ENCODE measurements at places on chromosomes 7 and 10.

GRCh38 chr7:127803626-127804025 is 151.6 kb downstream of the SND1 start:
- DNase-seq, result no peak

DNA sequence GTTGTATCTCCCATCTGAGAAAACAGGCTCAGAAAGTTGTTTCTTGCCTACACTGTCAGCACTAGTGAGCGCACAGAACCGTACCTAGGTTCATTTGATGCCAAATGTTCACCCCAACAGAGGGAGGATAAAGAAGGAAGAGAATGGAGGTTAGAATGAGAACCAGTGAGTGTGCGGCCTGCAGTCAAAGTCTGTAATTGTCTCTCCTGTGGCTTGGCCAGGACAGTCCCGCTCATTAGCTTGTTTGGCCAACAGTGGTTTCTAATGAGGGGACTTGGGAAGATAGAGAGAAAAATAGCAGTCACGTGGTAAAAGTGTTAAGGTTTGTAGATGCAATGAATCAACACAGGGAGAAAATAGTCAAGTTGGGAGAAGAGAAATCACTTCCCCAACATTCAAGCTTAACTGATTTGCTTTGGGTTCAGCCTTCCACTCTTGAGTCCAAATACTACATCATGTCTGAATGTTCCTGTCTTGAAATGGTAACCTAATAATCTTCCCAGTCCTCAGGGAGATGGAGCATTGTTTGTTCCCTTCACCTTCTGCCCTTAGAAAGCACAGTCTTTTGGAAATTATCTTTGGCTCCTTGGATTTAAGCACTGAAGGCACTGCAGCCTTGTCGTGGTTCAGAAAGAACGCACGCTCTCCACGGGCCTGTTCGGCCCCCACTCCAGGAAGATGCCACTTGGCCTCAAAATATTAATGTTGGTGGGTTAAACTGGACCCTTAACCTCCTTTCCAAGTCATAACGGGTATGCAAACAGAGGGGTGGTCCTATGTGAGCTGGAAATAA is 360.4 kb upstream of the ZNF32 start:
- DNase-seq, result no peak

GRCh38 chr7:7254908-7255307 is 72.6 kb downstream of the C1GALT1 start:
- DNase-seq, result no peak

DNA sequence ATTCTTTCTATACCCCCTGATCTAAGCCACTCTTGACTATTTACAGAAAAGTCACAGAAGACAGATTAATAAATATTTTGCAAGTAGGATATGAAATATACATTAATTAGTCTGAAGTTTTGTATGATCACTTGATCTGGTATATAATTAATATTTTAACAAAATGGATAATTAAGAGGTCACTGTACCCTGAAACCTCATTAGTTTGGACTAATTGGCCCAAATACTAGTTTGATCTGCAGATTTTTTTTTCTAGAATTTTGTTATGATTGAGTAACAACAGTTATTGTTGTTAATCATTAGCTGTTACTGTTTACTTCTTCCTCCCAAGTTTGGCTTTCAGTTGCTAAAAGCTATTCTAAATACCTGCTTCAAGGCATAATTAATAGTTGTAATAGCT is 2.7 kb downstream of the NHLRC2 start:
- no peak for DNase-seq

DNA sequence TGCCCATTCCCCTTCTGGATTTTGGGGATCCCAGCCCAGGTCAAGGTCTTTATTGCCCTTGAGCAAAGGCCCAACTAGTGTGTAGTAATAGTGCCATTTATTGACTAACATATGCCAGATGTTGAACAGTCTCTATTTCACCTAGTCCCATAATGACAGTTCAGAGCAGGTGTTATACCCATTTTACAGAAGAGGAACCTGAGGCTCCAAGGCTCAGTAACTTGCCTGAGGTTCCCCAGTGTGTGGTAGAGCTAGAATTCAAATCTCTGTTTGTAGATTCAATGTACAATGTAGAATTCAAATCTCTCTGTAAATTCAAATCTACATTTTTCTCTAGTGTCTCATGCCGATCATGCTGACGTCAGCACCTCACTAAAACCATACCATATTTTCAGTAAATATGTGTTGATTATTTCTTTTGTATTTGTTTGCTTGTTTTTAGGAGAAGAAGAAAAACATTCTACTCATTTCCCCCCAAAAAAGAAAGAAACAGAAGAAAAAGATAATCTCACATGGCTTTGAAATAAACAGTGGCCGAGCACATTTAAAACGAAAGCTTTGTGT is 329.7 kb downstream of the PRPF18 start:
- no peak for DNase-seq

- DNase-seq, result no peak
These were observed 48.4 kb upstream of the ST8SIA6 start for GRCh38 chr10:17502814-17503213.

DNA sequence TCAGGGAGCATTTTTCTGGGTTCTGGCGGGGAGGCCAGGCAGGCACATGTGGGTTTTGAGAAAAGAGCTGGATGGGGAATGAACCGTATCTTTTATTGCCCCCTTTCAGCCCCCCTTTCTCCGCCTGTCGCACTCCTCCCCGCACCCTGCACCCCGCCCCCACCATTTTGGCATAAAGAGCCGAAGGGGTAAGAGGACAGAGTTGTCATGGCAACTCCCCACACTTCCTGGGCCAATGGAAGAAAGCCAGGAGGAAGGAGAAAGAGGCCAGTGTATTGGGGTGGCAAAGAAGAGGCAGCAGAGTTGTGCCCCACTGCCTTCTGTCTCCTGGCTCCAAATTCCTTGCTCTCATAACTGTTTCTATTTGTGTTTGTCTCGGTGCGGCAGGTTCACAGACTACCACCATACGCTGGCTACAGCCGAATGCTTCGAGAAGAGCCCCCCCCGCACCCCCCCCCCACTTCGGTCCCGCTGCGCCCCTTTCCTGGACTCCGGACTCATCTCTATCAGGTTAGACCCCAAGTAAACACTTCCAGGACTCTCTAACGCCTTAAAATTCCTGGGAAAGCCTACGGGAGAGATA is 3.4 kb downstream of the KCNIP2 start:
- DNase-seq, result no peak

GRCh38 chr10:128632694-128633093 is 506.5 kb upstream of the MKI67 start:
- DNase-seq, result no peak

DNA sequence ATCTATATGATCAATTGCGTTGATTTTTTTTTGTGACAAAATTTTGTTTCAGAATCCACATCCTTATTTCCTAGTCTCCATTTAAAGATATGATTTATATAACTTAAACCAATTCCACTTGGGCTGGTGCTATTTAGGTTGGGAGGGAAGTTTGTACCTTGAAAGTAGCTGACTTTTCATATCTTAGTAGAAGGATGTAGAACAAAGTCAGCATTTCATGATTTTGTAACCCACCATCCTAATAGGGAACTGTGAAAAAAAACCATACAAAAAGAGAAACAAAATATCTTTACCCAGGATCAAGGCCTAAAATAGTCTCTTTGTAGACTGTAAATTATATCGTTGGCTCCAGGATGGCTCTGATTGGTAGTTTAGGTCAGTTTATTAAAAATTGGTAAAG is 8.3 kb downstream of the HECTD2 start:
- no peak for DNase-seq

GRCh38 chr10:89738551-89739209 is 37.3 kb downstream of the KIF20B start:
- DNase-seq, result no peak

DNA sequence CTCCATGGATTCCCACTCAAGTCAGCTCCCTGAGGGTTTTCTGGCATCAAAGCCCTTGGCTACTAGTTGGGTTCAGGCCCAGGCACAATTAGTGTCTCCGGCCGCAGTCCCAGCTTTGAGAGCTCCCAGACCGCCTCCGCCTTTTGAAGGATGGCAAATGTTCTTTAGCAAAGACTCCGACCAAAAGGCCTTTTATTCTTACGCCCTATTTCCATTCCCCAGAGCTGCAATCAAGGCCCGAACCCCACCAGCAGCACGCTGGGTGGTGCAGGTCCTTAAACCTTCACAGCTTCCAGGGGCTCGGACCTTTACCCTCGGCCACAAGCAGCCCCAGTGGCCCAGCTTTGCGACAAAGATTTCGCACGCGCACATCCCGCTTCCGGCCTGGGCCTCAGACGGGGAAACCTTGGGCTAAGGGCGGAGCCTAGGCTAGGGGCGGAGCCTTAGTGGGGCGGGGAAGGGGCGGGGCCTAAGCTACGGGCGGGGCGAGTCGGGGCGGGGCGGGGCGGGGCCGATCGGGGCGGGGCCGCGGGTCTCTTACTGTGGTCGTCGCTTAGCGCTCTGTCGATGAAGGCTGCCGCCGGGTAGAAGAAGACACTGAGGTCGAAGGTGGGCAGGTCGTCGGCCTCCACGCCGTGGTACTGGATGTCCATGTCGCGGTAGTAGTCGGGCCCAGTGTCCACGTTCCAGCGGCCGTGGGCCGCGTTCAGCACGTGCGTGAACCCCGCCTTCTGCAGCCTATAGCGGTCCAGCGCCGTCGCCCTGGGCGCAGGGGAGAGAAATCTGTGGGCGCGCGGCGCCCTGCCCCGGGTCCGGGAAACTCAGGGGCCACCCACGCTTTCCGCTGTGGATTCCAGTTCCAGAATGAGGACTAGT is 68.0 kb upstream of the SAMD8 start:
- DNase-seq, result no peak

GRCh38 chr10:7161484-7162250 is 249.2 kb downstream of the SFMBT2 start:
- DNase-seq, result no peak

DNA sequence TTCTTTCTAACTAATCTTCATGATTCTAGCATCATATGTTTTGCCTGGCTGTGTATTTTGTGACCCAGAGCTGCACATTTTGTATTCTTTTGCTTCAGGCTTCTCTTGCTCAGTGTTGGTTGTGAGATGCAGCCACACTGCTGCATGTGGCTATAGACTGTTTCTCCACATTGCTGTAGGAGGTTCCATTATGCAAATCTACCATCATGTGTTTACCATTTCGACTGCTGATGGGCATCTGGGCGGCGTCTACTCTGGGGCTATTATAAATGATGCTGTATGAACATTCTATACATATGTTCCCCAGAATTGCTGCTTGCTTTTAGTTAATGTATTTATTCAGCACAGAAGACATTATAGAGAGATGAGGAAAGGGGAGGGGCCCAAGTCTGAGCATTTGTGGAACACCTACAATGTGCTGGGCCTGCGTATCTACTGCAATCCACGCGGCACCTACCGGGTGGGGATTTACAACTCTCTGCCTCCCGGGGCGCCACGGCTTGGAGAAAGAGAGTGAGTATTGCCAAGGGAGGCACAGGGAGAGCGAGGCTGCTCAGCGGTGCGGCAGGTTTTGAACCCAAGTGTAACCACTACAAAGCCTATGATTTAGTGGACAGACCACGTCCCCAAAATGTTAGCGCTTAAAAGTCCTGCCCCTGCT is 172.5 kb downstream of the PRKAG2 start:
- no peak for DNase-seq

DNA sequence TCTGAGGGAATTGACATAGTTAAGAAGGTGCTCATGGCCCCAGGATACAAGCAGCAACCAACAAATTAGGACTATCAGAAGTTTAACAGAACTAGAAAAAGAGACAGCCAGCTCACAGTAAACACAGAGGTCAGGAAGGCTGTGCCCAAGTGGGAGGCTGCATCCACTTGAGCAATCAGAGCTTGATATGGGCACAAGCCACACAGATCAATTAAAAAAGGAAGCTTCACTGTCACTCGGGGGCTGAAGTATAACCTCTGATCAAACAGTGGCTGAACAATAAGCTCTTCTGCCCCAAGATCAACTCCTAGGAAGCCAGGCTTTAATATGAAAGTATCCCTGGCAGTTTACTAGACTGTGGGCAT is 40.0 kb downstream of the ZNF438 start:
- no peak for DNase-seq

DNA sequence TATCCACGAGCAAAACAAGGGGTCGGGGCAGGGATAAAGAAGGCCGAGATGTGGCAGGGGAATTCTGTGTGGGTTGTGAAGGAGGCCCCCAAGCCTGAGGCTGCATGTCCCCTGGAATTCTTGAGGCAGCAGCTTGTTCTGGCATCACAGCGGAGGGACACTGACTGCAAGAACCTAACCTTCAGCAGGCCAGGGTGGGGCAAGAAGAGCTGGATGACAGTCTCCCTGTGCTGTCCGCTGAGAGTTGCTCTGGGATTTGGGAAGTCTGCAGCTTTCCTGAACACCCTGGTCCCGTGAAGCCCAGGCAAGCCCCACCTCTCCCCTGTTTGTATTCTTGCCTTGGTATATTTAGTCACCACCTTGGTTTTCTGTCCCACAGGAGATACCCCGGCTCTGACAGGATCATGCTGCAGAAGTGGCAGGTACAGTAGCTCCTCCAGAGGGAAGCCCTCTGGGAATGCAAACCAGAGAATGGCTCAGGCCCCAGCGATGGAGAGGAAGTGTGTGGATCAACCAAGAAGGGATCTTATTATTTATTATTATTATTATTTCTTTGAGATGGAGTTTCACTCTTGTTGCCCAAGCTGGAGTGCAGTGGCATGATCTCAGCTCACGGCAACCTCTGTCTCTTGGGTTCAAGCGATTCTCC is 1.9 kb upstream of the LRRC18 start:
- no peak for DNase-seq

GRCh38 chr10:120691625-120692024 is 159.5 kb upstream of the WDR11 start:
- no peak for DNase-seq

DNA sequence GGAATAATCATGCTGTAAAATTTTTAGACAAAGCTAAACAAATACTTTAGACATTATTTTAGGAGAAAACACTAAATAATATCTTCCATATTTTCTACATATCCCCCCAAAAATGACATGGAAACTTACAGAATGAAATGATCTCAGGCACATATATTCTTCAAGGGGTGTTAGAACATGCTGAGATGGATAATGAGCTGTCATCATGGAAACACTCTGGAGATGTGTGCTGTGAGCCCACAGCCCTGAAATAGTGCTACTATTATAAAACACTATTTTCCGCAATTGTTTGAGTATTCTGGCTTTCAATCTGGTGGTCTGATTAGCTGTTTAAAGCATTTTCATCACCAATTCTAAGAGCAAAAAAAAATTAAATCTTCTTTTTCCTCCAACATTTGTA is 385.7 kb downstream of the PHTF2 start:
- DNase-seq, result no peak

DNA sequence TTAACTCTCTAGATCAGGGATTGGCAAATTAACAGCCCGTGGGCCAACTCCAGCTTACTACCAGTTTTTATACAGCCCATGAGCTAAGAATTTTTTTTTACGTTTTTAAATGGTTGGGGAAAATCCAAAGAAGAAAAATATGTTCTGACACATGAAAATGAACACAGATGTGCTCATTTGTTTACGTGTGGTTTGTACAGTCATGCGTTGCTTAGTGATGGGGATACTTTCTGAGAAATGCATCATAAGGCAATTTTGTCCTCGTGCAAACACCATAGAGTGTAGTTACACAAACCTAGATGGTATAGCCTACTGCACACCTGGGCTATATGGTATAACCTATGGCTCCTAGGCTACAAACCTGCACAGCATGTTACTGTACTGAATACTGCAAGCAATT is 8.3 kb upstream of the SMKR1 start:
- no peak for DNase-seq

Data from COR-L47 (cell line).